ENCODE measurements at places on chromosomes 2 and 18.

DNA sequence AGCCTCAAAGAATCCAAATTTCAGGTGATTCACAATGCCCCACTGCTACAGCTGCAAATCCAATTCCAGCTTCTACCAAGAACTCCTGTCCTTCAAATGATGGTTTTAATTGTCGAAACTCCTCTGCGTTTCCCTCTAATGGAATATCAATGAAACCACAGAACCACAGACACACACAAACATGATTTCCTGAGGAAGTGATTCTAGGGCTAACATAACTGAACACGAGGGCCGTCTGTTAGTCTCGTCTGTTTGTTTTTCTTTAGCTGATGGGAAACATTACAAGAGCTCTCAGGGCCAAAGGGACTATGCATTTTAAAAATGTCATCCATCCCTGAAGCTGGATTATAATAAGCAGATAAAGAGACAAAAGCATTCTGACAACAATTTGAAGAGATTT lies 59.4 kb downstream of the RNF152 start:
- no peak for DNase-seq

DNA sequence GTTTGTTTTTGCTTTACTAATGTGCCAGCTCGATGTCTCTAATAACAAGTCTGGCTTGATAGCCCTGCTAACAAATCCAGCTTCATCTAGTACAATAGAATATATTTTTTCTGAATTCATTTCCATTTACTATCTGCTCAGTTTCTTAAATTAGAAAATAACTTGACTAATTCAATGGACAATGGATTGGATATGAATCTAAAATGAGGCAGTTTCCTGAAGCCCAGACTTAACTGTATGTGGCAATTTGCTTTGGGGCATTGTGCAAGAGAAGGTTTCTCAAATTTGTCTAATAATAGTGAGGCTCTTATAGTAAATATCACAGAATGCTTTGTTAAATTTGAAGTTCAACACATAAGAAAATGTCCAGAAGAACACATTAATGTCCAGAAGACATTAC lies 25.8 kb downstream of the CALCRL start:
- no peak for DNase-seq

DNA sequence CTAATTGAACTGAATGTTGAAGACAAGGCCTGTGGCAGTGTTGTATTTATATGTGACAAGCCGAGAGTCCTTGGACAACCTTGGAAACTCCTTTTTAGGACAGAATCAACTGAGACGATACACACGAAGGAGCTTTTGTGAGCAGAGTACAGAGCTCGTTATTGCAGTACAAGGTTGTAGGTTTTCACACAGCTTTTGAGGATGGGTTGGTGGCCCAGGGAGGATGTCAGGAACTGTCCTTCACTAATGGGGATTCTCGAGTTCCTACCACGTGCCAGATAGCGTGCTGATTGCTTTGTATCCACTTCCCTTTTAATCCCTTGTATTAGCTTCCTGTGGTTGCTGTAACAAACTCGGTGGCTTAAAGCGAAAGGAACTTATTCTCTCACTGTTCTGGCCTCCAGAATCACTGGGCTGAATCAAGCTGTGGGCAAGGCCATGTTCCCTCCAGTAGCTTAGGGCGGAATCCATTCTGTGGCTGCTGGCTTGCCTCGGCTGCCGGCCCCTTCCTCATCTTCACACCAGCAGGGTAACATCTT lies 20.2 kb downstream of the INPP4A start:
- no peak for DNase-seq

GRCh38 chr2:9685637-9686036 lies 54.8 kb upstream of the YWHAQ start:
- DNase-seq, result no peak

- DNase-seq, result no peak
These were observed 25.3 kb downstream of the MBP start for GRCh38 chr18:77107292-77107691.

- DNase-seq, result no peak
These were observed 399.1 kb upstream of the SPRED2 start for GRCh38 chr2:65831509-65831908.

GRCh38 chr2:219581346-219581745 lies 9.2 kb downstream of the INHA start:
- no peak for DNase-seq

DNA sequence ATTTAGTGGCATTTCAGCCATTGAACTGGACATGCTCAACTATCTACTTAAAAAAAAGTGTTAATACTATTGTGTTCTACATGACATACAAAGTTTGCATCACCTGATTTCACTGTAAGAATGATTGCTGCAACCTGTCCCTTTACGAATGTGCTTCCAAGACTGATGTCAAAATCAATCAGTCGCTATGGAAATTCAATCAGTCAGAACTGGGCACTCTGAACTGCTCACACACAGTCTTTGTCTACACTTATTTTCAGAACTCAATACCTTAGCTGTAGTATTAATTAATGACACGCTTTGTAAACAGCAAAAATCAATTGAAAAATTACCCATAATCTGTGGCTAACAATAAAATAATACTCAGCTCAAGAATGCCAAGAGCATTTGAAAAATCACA lies 70.3 kb upstream of the KLHL29 start:
- DNase-seq, result no peak

DNA sequence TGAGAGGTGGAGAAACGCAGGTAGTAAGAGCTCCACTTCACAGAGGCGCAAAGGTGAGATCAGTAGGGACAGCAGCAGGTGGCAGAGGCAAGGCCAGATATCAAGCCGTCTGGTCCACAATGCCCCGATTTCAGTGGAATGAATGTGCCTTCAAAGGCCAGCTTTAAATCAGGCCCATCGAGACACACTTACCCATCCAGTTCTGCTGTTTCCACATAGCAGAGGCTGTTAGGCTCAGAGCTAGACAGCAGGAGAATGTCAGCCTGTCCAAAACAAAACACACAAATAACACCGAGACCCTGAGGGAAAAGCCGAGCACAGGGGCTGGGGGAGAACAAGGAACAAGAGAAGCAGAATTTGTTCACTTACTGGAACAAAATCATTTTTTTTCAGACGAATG lies 75.8 kb upstream of the NARS1 start:
- DNase-seq, result no peak

DNA sequence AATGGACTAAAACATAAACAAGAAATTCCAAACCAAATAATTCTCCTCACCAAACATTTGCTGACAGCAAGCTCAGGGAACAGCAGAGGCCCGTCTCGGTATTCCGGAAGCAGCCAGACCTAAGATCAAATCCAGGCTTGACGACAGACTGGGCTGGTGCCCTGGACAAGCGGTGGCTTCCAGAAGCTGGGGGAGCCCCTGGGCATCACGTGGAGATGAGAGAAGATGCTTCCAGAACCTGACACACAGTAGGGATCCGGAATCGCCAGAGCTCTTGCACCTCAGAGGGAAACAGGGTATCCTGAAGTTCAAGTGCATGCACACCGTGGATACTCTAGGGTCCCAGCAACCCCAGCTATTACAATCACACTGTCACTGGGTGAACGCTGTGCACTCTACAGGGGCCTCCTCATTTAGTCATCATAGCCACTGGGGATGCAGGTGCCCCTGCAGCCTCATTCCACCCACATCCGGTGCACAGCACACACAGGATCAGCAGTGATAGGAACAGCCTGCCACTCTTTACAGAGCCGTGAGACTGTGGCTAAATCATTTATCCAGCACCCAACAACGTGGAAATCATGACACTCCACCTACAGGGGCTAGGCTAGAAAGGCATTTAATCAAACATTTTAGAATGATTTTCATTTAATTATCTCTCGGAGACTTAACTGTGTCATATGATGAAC lies 102.6 kb downstream of the HDAC4 start:
- DNase-seq, result no peak

DNA sequence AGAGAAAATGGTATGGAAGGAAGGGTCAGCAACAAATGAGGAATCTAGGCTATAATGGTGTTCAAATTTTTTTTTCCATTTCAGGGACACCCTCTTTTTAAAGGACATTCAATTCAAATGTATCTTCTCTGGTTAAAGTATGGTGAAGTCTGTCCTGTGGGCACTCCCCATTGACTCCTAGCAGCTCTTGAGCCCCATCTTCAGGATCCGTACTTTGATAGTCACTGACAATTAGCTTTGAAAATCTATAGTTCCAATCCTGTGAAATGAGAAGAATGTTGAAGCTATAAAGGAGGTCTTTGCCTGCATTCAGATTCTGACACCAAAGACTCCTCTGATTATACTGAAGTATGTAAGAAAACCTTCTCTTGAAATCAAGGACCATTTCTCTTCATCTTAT lies 43.3 kb downstream of the KCNH7 start:
- DNase-seq, result no peak

GRCh38 chr2:230246206-230246605 lies 20.7 kb downstream of the SP140 start:
- DNase-seq, result no peak

DNA sequence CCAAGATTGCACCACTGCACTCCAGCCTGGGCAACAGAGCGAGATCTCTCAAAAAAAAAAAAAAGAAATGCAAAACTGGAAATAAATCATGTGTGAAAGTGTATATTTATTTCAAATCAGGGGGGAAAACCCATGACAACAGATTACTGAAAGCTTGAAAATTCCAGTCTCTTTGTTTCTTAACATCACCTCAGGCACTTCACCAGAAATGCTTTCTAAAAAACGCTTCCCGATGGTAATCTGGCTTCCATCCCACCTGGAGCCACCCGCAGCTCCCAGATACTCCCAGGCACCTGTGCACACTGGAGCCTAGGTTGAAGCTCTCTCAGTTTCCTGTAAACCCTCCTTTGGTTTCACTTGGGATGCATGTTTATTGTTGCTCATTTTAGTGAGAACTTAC lies 7.2 kb upstream of the ITGB6 start:
- no peak for DNase-seq

- no peak for DNase-seq
These were observed 343.3 kb downstream of the CYP26B1 start for GRCh38 chr2:71804281-71804751.

- no peak for DNase-seq
These were observed 8.4 kb downstream of the GPC1 start for GRCh38 chr2:240443891-240444301.

DNA sequence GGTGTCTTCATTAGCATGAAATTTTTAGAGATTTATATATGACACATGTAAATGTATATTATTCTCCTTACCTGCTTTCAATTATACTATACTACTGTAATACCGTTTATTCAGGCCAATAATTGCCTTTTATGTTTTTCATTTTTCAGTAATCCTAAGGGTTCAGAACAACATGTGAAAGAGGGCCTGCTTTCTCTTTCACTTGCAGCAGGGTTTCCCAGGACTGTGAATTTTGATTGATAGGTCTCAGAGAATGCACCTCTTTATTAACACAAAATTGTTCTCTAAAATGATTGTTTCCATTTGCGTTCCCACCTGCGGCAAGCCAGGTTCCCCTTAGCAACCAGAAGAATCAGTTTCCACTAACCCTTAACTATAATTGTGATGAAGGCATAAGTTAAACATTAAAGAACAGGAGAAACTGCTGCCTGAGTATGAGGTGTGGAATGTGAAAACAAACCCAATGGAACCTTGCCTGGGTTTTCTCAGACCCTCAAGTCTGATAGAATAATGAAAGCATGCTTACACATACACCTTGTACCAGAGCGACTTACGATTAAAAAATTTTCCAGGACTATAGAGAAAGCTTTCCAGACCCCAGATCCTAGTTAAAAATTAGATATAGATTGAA lies 1591.2 kb upstream of the LRRTM1 start:
- no peak for DNase-seq

DNA sequence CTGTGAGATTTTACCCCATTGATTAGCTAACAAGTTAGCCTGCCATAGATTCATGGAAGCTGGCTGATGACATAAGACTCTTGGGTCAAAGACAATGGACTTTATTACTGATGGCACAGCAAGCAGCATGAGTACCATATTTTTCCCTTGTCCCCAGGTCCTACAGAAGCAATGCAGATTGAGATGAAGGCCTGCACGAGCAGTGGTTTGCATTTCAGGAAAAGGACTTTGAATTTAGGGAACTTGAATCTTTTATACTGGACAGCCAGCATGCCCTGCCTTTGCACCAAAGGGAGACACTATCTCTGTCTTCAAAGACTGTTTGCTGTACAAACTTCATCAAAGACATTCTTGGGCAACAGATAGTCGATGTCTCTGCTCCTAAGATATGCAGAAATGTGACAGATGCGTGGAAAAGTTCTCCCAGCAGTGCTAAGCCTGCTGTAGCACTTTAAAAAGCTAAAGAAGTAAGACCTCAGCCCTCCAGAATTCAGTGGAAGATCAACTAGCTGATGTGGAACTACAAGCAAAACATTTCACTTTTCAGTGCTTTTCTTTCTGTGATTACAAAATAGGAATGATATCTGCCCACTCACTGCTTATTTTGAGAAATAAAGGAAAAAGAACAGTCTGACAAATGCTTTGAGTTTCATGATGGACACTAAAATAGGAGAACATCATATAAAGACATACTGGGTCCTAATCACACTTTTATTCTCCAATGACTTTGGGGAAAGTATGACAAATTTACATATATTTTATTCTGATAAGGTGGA lies 44.4 kb upstream of the TANK start:
- no peak for DNase-seq

GRCh38 chr2:174841936-174842335 lies 77.7 kb upstream of the CHRNA1 start:
- no peak for DNase-seq
